ENCODE measurements at places on chromosomes 6 and 20. TPM values are rescaled to one million over a fixed set of nuclear protein-coding genes. Genes with fewer than 3 reads are reported as not detected.

DNA sequence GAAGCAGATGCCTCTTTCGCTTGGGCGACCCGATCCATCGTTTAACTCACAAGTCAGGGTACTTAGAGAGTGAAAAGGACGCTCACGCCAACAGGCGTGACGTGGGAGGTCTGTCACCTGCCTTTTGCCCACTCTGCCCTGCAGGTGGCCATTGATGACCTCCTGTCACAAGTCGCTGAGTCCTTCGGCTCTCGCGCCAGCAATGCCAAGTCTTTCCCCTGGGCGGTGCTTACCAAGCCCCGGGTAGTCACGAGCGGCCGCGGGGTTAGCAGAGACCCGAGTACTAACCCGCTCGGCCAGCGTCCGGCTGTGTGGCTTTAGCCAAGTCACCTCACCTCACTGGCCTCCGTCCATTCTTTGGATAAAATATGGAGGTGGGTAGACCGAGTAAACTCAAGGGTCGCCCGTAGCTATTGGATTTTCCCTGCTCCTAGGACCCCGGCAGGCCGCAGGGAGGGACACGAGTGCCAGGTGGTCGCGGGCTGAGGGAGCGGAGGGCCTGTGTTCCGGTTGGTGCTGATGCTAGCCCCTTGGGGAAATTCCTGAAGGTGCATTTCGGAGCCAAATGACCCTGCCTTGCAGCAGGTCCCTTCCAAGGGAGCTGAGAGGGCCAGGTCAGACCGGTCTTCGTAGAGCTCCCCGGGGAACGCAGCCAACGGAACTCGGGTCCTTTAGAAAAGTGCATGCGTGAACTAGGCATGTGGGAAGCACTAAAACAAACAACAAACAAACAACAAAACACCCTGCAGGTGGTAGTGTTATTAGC, 668 bp downstream of the PKIB start:
- peak; percentile 31 for DNase-seq

DNA sequence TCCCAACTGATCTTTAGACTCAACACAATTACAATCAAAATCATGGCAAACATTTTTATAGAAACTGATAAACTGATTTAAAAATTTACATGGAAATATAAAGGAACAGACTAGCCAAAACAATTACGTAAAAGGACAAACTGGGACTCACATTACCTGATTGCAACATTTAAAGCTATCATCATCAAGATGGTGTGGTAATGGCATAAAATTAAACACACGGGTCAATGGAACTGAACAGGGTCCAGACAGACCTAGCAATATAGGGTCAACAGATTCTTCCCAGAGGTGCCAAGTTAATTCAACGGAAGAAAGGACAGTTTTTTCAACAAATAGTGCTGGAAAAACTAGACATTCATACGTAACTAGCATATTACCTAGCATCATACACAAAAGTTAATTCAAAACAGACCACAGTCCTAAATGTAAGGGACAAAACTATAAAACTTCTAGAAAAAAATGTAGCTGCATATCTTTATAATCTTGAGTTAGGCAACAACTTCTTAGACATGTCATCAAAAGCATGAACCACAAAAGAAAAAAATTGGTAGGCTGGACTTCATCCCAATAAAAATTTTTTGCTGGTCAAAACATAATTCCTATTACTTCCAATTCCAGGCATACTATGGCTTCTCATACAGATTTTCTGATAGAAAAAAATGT, 147.4 kb upstream of the BEND6 start:
- no peak for DNase-seq

HLA-DRB1 gene
- polyA plus RNA-seq: not detected

- DNase-seq: no peak
Measured at GRCh38 chr6:169189686-169190085, 64.0 kb downstream of the THBS2 start.

GRCh38 chr6:67594366-67594765, 1040.7 kb upstream of the ADGRB3 start:
- DNase-seq: no peak

NRSN1 gene
- polyA plus RNA-seq: not detected

DNA sequence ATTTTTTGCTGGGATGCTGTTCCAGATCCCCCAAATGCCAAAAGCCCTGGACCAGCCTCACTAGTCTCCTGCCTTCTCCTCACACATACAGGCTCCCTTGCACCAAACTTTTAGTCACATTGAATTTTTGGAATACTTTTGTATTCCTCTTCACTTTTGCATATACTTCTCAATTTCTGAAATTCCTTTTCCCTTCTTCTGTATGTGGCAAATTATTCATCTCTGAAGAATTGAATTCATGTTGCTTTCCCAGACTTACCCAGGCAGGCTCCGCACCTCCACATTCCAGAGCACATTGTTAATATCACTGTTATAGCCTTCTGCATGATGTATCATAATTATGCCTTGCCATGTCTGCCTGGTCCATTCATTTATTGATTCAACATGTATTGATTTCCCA, 255.3 kb upstream of the POU3F2 start:
- no peak for DNase-seq

RIPPLY2 gene
- 0.89 TPM for polyA plus RNA-seq

- DNase-seq: no peak
Measured at GRCh38 chr20:3111995-3112394, 27.5 kb upstream of the AVP start.

C20orf204 gene
- polyA plus RNA-seq: 0.49 TPM

- no peak for DNase-seq
Measured at GRCh38 chr20:51026269-51026668, 3.4 kb upstream of the KCNG1 start.

DNA sequence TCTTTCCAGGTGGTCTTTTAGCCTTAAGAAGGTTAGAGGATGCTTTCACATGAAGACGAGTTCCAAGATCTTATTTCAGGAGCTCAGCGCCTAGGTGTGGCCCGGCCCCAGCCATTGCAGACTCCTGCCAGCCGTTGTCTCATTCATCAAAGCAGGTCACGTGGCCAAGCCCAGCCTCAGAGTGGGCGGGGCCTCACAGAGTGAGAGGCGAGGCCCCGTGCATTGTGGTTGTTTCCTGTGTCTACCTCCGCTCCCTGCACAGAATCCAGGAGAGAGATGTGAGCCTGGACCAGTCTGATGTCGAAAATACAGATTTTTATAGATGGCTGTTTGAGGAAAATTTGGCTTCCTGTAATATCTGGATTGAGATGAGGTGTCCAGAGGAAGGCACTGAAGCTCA, 49.2 kb upstream of the CST5 start:
- DNase-seq: no peak

DNA sequence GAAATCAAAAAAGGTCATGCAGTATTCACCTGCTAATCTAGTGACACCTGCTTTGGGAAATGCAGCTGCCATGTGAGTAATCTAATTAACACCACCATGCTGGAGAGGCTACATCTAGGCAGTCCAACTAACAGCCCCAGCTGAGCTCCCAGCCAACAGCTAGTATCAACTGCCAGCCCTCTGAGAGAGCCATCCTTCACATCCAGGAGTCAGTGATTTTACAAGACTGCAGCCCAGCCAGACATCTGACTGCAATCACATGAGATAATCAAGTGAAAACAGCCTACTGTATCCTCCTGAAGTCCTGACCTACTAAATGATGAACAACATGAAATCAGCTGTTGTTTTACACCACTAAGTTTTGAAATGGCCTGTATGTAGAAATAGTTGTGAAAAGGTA, 298.4 kb downstream of the TRDN start:
- DNase-seq: no peak

Data from A549 (cell line).